Endothelial cell (in vitro differentiated cells): ENCODE measurements at places on chromosomes 2 and 18.

DNA sequence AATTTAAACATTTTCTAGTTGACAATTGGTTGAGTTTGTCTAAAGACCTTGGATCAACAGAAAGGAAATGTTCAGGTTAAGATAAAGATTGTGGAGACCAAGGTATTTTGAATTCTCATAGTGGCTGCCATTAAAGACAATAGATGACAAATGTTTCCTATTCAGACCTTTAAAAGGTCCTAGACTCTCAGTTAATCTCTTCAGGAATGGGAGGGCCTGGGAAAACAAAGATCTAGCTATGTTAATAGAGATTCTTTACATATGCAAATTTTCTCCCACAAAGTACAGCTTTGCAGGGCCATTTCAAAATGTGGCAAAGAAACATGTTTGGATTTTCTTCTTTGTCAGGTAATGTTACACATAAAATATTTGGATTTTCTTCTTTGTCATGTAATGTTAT lies 403.9 kb downstream of the SPAG16 start:
- DNase-seq = no peak

GRCh38 chr2:39359453-39360038 lies 77.5 kb downstream of the MAP4K3 start:
- no peak for DNase-seq

- no peak for DNase-seq
These were observed 38.8 kb downstream of the ZNF519 start for GRCh38 chr18:14093307-14093915.

- no peak for DNase-seq
These were observed 131.4 kb upstream of the ID2 start for GRCh38 chr2:8550481-8550880.

DNA sequence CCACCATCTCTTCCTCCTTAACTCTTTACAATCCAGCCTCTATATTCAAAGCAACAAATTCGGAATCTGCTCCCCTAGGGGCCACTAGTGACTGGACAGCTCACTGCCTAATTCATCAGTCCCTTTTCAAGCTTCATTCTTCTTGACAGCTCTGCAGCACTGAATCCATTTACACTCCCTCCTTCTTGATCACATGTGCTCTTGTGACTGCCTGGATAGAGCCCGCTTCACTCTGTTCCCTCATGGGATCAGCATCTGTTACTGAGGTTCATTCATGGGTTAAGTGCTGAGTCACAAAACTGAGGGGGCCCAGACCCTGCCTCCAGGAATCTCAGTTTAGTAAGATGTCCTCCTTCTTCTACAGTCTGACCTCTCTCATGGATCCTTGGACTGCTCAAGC lies 81.5 kb downstream of the CYRIA start:
- no peak for DNase-seq

GRCh38 chr2:238489431-238489830 lies 62.7 kb downstream of the ASB1 start:
- DNase-seq = no peak

- no peak for DNase-seq
These were observed 15.3 kb downstream of the SH3RF3 start for GRCh38 chr2:109144271-109144670.

- no peak for DNase-seq
These were observed 1296.7 kb downstream of the SUCLG1 start for GRCh38 chr2:83162421-83162820.

DNA sequence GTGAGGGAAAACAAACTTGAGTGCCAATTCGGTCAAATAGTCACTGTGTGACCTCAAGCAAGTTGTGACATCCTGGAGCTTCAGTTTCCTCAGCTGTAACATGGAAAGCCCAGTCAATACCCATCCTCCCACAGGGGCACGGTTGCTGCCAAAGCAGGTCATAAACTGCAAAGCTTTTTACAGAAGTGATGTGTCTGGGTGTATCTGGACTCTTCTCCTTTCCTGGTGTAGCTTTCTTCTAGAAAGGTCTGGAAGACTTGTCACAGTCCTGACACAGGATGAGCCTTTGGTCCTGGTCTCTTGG lies 4.2 kb upstream of the AFF3 start:
- DNase-seq = no peak
